ENCODE measurements at places on chromosomes 1 and 21.
A peak's percentile ranks its signal among the peaks of the same experiment; 100 is the strongest.

GRCh38 chr1:227447531-227447990 lies 115.8 kb upstream of the ZNF678 start:
- DNase-seq, result no peak

DNA sequence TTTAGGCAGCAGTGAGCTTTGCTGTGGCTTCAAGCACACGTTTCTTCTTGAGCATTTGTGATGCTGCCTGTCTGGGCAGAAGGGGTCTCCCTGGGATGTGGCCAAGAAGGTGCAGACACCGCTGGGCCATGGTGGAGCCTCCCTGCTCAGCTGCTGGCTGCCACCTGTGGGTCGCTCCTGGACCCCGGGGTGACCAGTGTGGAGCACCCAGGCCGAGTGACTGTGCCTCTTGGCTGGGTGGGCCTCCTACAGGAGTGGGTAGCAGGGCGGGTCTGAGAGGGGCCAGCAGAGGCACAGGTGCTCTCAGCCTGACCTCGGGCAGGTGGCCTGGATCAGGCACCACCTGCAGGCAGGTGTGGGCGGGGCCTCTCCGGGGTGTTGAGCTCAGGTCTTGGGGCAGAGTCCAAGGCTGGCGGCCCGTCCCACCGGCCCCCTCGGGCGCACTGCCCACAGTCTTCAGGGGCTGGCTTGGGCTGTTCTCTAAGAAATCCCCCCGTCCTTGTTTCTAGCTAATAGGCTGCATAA lies 42.0 kb upstream of the COL6A1 start:
- DNase-seq, result no peak

DNA sequence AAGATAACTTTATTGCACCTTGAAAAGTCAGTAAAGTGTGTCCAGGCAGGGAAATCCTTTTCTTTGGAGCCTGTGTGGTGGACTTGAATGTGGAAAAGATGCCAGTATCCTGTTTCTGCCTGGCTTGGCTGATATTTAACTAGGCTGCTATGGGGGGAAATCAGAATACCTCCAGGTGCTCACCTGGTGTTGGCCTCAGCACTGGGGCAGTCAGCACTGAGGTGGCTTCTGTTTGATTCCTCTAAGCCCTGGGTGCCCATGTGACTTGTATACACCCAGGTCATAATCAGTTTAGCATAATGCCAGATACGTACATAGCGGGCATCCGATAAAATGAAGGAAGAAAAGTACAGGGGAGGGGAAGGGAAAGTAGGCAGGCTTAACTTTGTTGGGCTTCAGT lies 7.2 kb downstream of the PHGDH start:
- DNase-seq, result no peak

DNA sequence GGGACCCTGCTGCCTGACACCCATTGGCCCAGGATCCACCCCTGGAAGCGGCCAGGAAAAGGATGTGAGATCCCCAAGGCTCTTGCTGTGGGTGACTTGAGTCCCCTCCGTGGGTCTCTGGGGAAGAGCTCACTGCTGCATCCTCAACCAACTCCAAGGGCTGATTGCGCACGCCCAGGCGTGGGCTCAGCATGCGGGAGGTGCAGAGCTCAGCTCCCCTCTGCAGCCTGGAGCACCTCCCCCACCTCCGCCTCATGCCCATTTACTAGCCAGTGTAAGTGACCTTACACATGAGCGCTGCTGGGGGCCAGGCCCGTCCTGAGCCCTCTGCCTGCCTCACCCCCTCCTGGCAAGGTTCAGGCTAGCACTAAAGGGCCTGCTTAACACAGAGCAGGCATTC lies 138.4 kb upstream of the VAMP3 start:
- DNase-seq, result no peak

DNA sequence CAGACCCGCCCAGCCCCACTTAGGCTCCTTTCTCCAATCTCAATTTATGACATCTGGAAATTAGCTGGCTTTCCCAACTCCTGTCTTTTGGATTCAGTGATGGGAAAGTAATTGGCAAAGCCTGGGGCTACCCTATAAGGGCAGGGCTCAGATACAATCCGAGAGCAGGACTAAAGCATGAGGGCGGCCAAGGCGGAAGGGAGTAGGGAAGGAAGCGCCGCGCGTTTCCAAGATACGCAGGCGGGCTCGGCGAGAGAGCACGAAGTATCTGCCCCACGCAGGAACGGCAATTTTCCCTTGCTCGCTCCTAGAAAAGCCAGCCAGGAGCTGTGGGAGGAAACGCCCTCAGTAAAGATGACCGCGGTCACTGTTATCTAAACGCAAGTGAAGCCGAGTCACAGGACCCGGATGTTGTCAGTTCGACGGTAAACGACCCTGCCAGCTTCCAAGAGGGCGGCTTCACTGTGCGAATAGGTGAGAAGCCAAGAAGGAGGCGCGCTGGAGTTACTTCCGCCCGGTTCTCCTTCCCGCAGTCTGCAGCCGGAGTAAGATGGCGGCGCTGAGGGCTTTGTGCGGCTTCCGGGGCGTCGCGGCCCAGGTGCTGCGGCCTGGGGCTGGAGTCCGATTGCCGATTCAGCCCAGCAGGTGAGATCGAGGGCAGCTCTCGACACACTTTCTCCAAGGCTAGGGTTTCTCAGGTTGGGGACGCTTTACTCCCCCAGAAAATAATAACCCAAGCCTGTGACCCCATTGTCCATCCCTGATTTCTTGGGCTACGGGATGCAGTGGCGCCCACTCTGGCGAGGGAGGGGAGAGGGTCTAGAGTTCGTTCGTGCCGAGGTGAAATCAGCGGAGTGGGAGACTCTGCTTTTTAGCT lies at the start of gene NDUFS2:
NDUFS2 (plus strand) TSS at position 532 of the 877 bp plus-strand sequence; CDS start at position 551, 19 bp downstream.
- DNase-seq, result peak; percentile 99

Data from ureter (tissue), 1 donor.